Spleen (tissue), 13 donors: ENCODE measurements at places on chromosomes 13 and 19. TPM values are rescaled to one million over a fixed set of nuclear protein-coding genes. Genes with fewer than 3 reads are reported as not detected.

The CYP2A6 gene
- 0.33 TPM for total RNA-seq

The WTIP gene
- 3.1 TPM for total RNA-seq

- DNase-seq: no peak
- H3K27me3 ChIP-seq: no peaks in the 10 kb centered on the region
- H3K36me3 ChIP-seq: no peaks in the 10 kb centered on the region
- no peaks in the 10 kb centered on the region for H3K4me1 ChIP-seq
- H3K4me3 ChIP-seq: no peak overlapping the region
Measured at GRCh38 chr13:65468628-65469027, 1761.5 kb downstream of the PCDH9 start.

GRCh38 chr13:99686157-99686572 is 184.9 kb downstream of the TM9SF2 start:
- no peaks in the 10 kb centered on the region for H3K36me3 ChIP-seq
- H3K4me3 ChIP-seq: no peak overlapping the region
- H3K4me1 ChIP-seq: peaks cover 10% of the 10 kb centered on the region
- no peak for DNase-seq

GRCh38 chr13:91565296-91565695 is 166.9 kb downstream of the GPC5 start:
- no peak overlapping the region for H3K27ac ChIP-seq
- H3K27me3 ChIP-seq: no peaks in the 10 kb centered on the region
- no peak overlapping the region for H3K4me3 ChIP-seq
- H3K36me3 ChIP-seq: no peaks in the 10 kb centered on the region

GRCh38 chr19:38792250-38793111 is 3.5 kb downstream of the LGALS7B start:
- H3K4me1 ChIP-seq: peaks cover 11% of the 10 kb centered on the region
- H3K36me3 ChIP-seq: no peaks in the 10 kb centered on the region
- peak overlapping the region; percentile 70 for H3K27ac ChIP-seq
- peak; percentile 92 for DNase-seq

GRCh38 chr13:108342369-108343289 is 73.1 kb downstream of the TNFSF13B start:
- DNase-seq: no peak
- H3K4me3 ChIP-seq: no peak overlapping the region
- H3K27ac ChIP-seq: no peak overlapping the region
- no peaks in the 10 kb centered on the region for H3K36me3 ChIP-seq
- no peaks in the 10 kb centered on the region for H3K27me3 ChIP-seq

GRCh38 chr13:99661791-99662190 is 160.5 kb downstream of the TM9SF2 start:
- H3K27me3 ChIP-seq: peaks cover 7% of the 10 kb centered on the region
- no peak overlapping the region for H3K4me3 ChIP-seq
- H3K4me1 ChIP-seq: peaks cover 5% of the 10 kb centered on the region

DNA sequence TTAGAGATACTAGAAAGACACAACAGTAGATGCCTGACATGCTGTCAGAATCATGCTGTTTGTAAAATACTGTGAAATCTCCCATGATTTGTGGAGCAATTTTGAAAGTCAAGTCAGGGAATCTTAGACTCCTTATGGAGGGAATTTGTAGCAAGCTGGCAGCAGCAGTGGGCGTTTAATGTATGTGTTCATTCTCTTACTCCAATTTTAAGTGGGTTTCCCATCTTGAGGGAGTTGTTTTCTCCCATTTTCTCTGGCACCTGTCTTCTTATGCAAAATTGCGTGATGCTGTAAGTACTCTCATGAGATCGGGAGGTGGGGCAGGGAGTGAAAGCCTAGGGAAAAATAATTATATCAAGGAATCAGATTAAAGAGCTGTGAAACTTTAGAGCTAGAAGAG is 16.0 kb upstream of the GTF2F2 start:
- no peaks in the 10 kb centered on the region for H3K27me3 ChIP-seq
- H3K36me3 ChIP-seq: no peaks in the 10 kb centered on the region
- no peak overlapping the region for H3K4me3 ChIP-seq

- H3K4me3 ChIP-seq: no peak overlapping the region
- no peaks in the 10 kb centered on the region for H3K27me3 ChIP-seq
- no peaks in the 10 kb centered on the region for H3K36me3 ChIP-seq
- no peak overlapping the region for H3K27ac ChIP-seq
- DNase-seq: no peak
Measured at GRCh38 chr13:30052120-30052519, 201.7 kb upstream of the UBL3 start.

DNA sequence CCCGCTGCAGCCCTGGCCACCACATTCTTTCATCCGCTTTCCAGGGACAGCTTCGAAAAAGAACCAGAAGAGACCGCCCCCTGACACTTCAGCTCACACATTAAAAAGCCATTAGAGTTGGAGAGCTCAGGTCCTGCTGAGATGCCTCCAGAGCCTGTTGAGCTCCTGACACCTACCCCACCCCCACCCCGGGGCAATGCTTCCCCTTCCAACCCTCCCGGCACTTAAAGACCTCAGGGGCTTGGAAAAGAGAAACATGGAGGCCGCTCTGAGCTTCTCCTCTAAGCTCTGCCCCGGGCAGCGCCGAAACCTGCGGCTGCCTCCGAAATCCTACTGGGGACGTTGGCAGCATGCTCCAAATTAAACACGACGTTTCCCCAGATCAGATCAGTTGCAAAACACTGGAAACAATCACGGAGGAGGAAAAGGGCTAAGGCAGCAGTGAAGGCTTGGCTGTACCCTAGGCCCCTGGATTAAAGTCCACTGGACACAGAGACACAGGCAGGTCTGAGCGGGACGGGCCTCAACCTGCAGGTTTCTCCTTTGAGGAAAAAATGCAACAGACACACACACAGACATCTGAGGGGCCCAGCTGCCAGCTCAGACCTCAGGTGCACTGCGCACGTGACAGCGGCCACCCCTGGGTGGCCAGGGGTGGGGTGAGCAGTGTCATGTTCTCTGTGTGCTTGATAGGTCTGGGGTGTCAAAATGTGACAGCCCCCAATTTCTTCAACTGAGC is 9.6 kb downstream of the SH3GL1 start:
- peaks cover 22% of the 10 kb centered on the region for H3K36me3 ChIP-seq
- peaks cover 79% of the 10 kb centered on the region for H3K4me1 ChIP-seq
- no peak for DNase-seq
- H3K27me3 ChIP-seq: no peaks in the 10 kb centered on the region
